ENCODE measurements at places on chromosomes 1 and 21.

DNA sequence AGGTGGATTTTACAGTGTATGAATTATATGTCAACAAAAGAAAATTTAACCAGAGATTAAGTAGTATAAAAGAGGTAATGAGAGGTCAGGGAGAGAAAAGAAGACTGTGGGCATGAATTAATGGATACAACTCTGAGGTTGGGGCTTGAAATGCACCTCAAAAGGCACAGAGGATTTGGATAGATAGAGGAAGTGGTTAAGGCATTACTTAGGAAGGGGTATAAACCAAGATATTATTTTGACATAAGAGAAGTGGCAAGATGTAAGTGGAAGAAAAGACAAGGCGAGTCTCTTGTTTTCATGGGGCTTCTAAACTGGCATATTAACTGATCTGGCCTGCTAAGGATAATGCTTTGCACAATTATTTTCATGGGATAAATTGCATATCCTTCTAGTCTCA, 34.1 kb downstream of the RAP1A start:
- no peak for DNase-seq

DNA sequence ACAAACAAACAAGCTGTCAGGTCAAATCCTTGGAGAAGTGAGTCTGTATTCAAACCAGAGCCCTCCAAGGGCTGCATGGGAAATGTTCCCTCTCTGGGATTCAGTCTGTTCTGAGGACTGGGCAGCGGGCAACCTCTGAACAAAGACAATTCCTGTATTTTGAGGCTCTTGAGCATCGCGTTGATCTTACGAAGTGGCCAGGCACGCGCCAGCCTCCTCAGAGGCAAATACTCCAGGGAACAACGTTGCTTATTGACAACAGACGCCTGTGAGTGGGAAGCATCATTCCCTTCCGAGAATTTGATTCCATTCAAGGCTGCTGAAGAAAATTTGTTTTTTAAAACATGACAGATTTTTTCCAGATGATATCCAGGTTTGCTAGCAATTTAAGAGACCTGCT, 20.0 kb upstream of the TACSTD2 start:
- DNase-seq = no peak

- DNase-seq = no peak
Observed at GRCh38 chr1:172724765-172725613, 66.1 kb downstream of the FASLG start.

- no peak for DNase-seq
Observed at GRCh38 chr1:53258216-53258615, 19.9 kb upstream of the MAGOH start.

DNA sequence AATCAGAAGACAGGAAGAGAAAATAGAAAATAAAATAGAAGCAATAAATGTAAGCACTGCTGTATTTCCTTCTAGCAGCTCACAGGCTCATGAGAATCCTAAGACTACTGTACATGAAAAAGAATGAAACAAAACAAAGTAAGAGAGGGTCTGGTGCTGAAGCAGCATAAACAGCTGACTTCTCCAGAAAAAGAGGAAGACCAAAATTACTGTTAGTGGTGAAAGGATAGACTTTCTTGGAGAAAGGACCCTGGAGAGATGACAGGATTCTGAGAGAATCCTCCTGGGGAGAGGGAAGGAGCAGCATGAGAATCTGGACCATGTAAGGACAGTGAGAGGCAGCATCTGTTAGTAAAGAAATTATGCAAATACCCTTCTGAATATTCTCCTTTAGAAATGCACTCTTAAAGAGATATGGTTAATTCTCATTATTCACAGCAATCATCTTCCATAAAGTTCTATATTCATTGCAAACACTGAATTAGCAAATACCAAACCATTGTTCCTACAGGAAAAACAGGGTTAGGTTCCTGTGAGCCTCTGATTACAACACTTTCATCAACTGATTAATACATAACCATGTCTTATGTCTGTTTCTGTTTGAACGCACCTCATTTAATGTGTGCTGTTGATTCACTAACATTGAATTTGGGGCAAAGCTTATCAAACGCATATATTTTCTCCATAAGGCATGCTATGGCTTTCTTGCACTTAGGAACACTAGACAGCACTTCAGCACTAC, 17.0 kb downstream of the SLC25A24 start:
- DNase-seq = no peak

DNA sequence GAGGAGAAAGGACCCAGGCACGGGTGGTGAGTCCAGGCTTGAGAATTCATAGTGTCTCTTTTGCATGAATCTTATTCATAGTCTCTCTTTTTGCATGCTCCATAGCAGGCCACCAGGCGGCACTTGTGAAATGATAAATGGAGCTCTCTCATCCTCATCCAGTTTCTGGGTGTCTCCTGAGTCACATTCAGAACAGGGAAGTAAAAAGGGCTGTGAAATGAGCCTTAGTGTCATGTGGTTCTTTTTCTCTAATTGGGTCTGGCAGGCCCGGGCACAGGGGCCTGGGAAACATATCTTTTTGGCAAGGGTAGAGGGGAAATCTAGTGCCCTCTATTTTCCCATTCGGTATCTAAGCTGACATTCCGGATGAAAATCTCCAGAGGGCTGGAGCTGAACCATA, 19.1 kb upstream of the NCF2 start:
- no peak for DNase-seq

GRCh38 chr1:41639332-41639936, 155.0 kb upstream of the EDN2 start:
- DNase-seq = peak; percentile 51

GRCh38 chr1:199981584-199981983, 45.9 kb upstream of the NR5A2 start:
- DNase-seq = no peak

DNA sequence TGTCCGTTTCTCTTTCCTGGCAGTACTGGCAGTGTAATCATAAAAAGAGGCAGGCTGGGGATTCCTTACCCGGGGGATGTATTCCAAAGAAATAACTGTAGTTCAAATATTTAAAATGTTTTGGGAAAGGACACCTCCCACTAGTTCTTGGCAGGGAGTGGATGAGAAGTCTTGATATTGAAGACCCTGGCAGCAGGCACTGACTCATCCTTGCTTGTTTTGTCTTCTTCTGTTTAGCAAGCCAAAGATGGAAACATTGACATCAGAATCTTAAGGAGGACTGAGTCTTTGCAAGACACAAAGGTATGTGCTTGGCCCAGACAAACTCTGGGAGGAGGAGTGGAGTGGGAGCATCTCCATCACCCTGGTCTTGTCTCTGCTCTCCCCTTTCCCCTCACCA, 639 bp downstream of the IL20 start:
- no peak for DNase-seq

- DNase-seq = no peak
Observed at GRCh38 chr1:37017720-37018119, 16.6 kb downstream of the GRIK3 start.

GRCh38 chr1:208179263-208179816, 64.8 kb downstream of the PLXNA2 start:
- no peak for DNase-seq

- DNase-seq = no peak
Observed at GRCh38 chr1:47663286-47663685, 225.4 kb downstream of the FOXD2 start.

GRCh38 chr1:42380586-42381279, at the start of gene RIMKLA:
RIMKLA (plus strand) TSS chr1:42380792; CDS start chr1:42380935, 143 bp downstream.
- DNase-seq = peak; percentile 40

- no peak for DNase-seq
Observed at GRCh38 chr1:209318181-209319056, 265.1 kb upstream of the CAMK1G start.

GRCh38 chr1:247548769-247549182, at the start of gene GCSAML:
GCSAML (plus strand) TSS chr1:247549134; CDS start chr1:247549192, 58 bp downstream.
- DNase-seq = no peak

DNA sequence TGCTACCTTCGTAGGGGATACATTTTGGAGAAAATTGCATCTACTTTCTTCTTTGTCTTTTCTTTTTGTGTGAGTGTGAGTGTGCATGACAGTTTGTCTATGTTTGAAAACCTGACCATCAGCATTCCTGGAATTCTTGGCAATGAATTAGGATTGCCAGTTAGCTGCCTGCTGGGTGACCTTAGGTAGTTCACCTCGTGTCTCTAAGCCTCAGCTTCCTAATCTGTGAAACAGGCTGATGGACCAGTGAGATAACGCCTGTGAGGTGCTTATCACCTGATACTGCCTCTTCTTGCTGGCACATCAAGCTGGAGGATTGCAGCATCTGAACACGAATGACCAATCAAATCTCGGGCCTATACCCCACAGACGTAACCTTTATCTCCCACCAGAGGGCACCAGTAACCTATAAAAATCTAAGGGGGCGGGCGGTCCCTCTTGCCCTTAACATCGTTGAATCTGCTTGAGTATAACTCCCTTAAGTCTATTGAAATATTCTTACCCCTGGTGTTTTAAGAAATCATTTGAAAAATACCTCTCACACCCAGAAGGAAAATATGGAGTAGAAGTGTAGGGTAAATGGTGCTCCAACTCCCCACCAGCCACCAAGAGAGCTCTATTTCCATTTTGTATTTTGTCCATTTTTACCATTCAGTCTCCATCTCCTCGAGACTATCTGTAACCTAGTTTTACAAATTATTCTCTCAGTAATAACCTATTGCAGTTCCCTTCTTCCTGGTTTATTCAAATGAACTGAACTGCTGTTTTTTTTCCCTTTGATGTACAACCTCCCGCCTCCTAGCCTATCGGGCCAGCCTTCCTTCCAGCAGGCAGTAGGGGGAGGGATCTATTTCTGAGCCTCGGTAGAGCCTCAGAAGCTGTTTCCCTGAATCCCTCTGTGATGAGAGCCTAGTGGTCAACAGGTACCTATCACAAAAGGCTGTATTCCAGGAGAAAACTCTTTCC, 49.7 kb downstream of the MDM4 start:
- peak; percentile 17 for DNase-seq

DNA sequence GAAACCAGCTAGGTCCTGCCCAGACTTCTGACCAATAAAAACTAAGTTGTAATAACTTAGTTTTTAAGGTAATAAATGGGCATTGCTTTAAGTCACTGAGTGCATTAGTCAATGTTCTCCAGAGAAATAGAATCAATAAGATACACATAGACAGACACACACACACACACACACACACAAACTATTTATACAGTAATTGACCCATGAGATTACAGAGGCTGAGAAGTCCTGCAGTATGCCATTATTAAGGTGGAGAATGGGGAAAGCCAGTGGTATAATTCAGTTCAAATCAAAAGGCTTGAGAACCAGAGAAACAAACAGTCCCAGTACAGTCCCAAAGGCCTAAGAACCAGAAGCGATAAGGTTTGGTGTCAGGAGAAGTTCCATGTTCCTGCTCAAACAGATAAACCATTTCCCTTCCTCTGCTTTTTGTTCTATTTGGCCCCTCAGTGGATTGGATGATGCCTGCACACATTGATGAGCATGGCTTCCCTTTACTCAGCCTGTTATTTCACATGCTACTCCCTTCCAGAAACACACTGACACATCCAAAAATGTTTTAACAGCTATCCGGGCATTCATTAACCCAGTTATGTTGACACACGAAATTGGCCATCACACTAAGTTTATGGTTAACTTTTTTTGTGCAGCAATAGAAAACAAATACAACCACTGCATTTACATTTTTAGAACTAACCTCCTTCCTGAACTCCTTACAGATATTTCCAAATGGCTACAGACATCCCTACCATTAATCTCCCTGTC, 828.2 kb upstream of the NCAM2 start:
- no peak for DNase-seq

- DNase-seq = no peak
Observed at GRCh38 chr1:169107603-169108208, 1.2 kb downstream of the ATP1B1 start.

DNA sequence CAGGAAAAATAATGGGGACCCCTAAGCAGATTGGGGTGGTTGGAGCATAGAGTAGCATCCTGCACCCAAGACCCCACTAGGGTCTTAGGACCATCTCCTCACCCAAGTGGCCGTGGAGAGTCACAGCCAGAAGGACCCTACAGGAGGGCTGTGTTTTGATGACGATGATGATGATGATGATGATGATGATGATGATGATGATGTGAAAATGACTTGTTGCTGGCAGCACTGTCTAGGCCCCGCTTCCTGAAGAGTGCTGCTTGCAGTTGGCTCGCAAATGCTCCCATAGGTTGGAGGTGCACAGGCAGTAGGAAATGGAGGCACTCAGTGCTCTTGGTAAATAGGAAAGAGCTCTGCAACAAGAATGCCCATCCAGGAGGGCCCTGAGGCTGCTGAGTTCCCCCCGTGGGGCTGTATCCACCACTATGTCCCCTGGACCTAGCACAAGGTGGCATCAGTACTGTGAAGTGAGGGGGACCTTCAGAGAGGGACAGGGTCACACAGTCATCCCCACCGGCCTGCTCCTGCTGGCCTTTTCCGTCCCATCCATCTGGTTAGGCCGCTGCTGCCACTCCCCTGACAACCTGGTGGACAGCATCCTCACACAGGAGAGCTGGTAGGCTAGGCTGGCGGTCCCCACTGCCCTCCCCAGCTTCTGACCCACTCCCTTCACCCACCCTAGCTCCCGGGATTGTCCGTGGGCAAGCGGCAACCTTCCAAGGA, 139.6 kb downstream of the FOXD2 start:
- no peak for DNase-seq

DNA sequence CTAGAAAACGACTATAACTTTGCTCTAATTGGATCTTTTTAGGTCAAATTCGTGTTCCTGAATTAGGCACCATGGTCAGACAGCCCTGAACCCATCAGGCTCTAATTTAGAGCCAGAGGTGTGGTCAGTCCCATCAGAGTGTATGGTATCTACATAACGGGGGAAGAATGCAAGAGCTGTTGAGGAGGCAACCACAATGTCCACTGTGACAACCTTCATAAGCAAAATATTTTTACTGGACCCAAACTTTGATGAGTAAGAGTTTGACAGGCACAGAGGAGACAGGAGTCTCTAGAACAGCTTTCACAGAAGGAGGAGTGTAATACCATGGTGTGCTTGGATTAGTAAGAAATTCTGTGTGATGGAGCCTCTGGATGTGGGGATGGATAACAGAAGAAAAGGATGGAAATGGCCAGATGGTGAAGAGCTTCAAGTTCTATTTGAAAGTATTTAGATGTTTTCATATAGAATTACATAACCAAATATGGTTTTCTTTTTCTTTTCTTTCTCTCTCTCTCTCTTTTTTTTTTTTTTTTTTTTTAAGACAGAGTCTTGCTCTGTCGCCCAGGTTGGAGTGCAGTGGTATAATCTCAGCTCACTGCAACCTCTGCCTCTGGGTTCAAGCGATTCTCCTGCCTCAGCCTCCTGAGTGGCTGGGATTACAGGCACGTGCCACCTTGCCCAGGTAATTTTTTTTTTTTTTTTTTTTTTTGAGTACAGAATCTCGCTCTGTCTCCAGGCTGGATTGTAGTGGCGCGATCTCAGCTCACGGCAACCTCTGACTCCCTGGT, 24.9 kb downstream of the UBE2U start:
- DNase-seq = no peak

- peak; percentile 64 for DNase-seq
Observed at GRCh38 chr1:225962440-225962975, 21.5 kb upstream of the LEFTY2 start.

DNA sequence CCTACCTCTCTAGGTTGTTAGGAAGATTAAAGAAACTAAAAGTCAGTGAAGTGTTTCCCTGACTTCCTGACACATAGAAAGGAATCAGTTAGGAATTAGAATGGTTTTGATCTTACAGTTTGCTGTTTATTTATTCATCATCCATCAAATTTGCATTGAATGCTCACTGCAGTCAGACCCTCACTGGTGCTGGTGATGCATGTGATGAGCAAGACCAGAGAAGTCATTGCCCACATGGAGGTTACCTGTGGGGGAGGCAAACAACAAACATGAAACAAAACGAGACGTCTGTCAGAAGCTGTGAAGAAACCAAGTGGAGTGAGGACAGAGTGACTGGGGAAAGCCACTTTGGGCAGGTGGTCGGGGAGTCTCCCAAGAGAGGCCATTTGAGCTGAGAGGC, 6.4 kb downstream of the CTPS1 start:
- DNase-seq = no peak

GRCh38 chr1:186050360-186050759, 316.2 kb downstream of the HMCN1 start:
- DNase-seq = no peak

- DNase-seq = no peak
Observed at GRCh38 chr1:99279525-99279924, 15.2 kb downstream of the PLPPR4 start.

Data from stimulated activated CD8-positive, alpha-beta memory T cell treated with anti-CD3 and anti-CD28 coated beads, Interleukin-2, amount 100 ng/mL, for 48 hours (primary cell).